ENCODE measurements at places on chromosomes 11 and 22.

- DNase-seq: no peak
Measured at GRCh38 chr11:82832983-82833382, 67.2 kb downstream of the PRCP start.

GRCh38 chr11:11284481-11284880 is 68.6 kb downstream of the CSNK2A3 start:
- no peak for DNase-seq

DNA sequence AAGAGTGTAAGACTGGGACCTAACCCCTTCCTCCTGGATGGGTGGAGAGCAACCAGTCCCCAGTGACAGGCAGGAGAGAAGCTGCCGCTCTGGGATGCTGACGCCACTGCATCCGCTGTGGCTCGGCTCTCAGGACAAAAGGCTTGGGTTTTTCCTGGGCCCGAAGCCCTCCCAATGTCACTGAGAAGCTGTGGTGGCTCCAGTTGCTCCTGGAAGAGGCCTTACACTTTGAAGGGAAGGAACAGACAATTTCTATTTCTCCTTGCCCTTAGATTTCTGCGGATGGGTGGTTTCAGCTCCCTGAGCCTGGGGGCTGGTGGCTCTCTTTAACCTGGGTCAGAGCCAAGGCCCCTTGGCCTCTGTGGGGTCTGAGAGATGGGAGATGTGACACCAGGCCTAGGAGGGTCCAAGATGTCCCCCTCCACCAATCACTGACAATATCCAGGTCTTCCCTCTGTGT is 21.4 kb downstream of the TPBGL start:
- peak; percentile 15 for DNase-seq

DNA sequence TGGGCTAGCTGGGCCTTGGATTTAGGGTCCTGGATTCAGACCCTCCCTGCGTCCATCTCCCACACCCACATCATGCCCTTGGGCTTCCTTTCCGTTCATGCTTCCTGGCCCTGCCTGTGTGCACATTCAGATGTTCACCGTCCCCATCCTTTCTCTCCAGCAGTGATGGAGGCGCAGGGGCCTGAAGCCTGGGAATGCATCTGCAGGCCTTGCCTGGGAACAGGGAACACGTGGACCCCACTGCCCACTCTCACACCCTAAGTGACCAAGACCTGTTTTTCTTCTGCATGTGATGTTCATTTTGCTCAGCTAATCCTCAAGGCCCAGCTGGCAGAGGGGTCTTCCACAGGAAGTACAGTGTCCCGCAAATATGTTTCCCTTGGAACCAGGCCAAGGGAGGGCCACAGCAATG is 91.6 kb upstream of the PARVA start:
- DNase-seq: no peak

DNA sequence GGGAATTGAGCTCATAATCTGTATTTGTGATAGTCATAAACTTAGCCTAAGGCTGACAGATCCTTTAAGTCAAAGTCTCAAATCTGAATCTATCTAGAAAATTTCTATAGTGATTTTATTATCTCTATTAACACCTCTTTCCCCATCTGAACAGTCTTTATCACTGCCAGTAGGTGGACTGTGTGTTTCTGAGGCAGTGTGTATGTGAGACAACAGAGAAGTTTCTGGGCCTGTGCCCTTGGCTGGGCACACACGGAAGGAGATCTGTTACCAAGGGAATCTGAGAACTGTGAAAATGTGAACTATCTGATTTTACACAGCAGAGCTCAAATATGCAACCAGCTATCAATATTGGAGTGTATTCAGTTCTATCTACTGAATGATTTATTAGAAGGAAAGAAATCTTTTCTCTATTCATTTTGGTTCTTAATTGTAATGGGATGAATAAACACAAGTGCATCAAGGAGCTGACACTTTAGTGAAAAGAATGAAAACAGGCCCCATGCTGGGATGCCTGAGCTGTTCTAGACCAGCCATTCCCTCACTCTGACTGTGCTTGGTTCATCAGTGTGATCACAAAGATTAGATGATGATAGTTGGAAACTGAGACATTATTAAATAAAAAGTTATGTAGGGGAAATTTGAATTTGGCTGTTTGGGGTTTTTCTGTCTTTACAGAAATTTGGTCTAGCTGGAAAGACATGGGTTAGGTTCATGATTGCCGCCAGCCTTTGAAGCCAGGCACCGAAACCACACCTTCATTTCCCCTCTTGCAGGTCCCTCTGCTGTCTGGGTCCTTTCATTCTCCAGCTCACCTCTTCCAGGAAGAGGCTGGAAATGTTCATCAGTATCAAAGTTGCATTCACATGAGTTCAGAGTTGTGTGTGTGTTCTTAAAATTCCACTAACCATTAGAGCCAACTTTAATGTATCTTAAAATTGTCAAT is 68.1 kb downstream of the LIF start:
- no peak for DNase-seq

GRCh38 chr11:14422052-14422813 is 63.2 kb upstream of the RRAS2 start:
- peak; percentile 90 for DNase-seq

DNA sequence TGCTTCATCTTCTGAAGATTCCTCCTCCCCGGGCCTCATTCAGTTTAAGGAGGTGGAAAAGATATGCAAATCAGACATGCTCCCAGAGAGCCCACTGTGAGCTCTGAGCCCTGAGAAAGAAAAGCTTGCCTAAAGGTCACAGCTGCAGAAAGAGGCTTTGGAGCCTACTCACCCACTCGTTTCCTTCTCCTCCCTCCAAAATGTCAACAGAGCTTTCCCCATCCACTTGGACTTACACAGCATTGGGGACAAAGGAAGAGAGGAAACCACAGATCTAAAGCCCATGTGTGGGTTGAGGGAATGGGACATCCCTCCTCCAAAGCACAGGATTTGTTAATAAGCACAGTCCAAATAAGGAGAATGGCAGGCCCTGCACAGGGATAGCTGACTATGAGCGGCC is 158.4 kb downstream of the ETS1 start:
- DNase-seq: no peak

DNA sequence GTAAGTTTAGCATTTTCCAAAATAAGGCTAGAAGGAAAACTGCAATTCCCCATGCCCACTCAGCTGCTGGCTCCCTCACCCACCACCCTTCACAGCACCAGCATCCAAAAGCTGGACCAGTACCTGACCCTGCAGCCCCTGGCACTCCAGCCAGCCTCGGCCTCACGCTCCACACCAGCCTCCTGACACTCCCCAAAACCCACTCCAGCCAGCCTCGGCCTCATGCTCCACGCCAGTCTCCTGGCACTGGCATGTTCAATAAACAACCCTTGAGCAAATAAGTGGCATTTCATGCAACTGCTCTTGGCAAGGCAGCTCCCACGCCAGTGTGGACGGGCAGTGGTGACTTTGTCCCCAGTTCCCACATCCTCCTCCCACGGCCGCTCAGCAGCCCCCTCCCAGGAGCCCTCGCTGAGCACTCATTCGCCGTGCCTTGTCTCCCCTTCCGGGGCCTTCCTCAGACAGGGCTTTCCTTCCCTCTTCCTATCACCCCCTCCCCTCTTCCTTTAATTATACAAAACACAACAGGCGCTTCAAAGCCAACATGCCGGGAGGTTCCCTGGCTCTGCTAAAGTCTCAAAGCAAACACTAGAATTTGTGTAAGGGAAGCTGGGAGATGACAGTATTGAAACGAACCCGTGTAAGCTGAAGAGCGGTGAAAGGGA is 6.8 kb downstream of the TOLLIP start:
- DNase-seq: no peak

GRCh38 chr11:69840371-69841169 is 21.4 kb upstream of the FGF3 start:
- no peak for DNase-seq

GRCh38 chr11:118921929-118922744 is 3.6 kb downstream of the BCL9L start:
- peak; percentile 95 for DNase-seq

DNA sequence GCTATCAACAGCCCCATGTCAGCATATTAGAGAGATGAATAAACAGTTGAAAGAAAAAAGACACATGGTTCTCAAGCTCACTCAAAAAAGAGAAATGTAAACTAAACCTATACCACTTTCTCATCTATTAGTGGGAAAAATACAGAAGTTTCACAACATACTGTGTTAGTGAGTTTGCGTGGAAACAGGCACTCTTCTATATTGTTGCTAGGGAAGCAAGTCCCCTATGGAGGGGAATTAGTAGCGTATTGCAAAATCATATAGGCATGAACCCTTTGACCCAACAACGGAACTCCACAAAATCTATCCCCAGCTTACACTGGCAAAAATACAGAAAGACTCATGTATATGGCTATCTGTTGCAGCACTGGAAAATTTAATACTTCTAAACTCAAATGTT is 14.2 kb upstream of the RFPL2 start:
- DNase-seq: no peak

DNA sequence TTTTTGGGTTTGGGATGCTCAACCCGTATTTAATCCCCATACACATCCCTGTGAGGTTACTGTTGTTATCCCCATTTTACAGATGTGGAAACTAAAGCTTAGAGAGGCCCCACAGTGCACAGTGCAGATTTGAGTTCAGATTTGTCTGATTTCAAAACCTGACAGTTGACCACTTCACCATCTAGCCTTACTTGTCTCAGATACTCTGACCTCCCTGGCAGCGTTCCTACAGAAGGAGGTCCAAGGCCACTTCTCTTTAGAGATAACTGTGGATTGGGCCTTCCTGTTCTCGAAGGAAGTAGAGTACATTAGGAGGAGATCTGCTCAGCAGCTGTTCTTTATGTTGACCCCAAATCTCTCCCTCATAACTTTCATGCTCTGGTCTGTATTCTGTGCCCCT is 46.7 kb upstream of the CTTN start:
- DNase-seq: no peak

GRCh38 chr11:10597877-10598351 is 29.4 kb upstream of the LYVE1 start:
- DNase-seq: no peak

DNA sequence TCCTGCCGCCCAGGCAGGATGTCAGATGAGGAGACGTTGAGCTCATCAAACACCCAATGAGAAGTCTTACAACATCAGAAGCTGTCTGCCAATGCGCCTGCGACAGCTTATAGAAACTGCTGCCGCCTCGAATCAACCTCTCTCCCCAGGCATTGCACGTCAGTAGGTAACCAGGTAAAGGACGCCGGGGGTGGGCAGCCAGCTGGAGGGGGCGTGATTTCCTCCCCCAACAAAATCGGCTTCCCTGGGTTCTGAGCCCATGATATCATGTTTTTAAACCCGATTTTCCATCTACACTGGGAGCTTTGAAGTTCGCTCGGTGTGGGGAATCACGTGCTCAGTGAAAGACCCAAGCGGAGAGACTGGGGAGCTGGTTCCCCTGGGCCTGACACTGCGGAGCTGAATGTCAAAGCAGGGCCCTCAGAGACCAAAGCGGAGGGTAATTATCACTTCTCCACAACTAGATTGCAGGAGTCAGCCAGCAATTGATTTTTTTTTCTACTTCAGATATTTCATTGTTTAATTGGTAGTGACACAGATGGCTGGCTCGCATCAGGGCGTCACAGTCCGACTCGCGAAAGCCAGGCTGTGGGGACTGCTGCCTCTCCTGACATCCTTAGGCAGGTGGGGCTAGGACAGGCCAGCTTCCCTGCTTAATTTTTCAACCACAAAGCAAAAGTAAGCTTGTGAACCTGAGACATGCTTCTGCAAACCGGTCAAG is 15.4 kb downstream of the FAM83F start:
- DNase-seq: no peak

GRCh38 chr11:44577231-44577830 is 11.9 kb downstream of the CD82 start:
- no peak for DNase-seq

- peak; percentile 29 for DNase-seq
Measured at GRCh38 chr11:116162886-116163230, 609.9 kb downstream of the BUD13 start.

- DNase-seq: no peak
Measured at GRCh38 chr22:23850136-23850611, 7.5 kb upstream of the SLC2A11 start.

DNA sequence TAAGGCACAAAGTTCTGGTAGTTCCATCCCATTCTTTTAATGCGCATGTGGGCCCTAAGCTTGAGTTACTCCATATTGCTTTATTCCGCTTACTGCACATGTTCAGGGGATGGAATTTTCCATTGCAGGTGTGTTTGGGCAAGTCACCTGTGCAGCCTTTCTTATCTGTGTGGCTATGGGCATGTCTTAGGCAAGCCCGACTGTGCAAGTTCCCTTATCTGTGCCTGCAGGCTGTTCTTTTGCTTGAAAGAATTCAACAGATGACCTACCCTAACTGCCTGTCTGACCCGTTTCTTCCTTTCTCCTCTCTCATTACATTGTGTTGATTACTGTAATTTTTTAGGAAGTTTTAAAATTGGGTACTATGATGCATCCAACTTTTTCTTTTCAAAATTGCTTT is 363.6 kb downstream of the TTC28 start:
- DNase-seq: no peak

- no peak for DNase-seq
Measured at GRCh38 chr11:47389577-47390421, 11.5 kb upstream of the SPI1 start.

- DNase-seq: no peak
Measured at GRCh38 chr22:26846645-26847044, 189.3 kb downstream of the MIAT start.

DNA sequence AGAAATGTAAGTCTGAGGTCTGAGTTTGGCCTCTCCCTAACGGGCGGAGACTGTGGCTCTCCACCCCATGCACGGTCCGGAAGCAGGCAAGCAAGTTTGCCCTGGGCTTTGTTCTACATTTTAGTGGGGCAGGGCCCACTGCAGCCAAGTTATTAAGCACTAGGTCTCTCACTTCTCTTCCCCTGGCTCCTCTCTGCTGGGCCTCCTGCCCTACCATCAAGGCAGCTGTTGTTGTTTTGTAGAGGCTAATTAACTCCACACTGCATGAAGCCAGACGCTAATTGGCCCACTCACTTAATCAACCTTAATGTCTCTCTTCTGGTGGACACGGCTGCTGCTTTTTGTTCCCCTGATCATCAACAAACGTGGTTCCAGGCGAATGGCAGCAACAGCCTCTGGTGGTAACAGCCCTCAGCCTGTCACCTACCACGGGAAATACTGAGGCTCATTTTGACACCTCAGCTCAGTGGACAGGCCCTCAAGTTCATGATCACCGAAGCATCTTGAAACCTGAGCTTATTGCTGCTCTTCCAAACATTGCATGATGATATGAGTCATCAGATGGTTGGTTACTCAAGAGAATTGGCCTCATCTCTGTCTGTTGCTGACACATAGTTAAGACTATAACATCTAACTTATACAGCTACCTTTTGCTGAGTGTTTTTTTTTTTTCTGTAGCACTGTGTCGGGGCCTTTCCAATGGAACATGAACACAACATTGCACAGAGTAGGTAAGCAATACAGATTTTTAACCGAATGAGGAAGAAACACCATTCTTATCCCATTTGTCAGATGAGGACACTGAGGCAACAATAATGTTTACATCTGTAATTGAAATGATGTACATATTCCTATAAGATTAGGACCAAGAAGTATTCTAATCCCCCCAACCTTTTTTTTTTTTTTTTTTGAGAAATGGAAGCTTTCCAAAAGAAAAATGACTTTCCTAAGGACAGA is 20.8 kb upstream of the LMO2 start:
- no peak for DNase-seq

GRCh38 chr22:50339945-50340879 is 2.9 kb upstream of the PPP6R2 start:
- DNase-seq: no peak
